ENCODE measurements at places on chromosomes 4 and X. TPM values are rescaled to one million over a fixed set of nuclear protein-coding genes. Genes with fewer than 3 reads are reported as not detected.

GRCh38 chrX:151878574-151878973 lies 34.1 kb upstream of the MAGEA4 start:
- H3K36me3 ChIP-seq, result no peaks in the 10 kb centered on the region
- H3K27me3 ChIP-seq, result no peaks in the 10 kb centered on the region
- no peaks in the 10 kb centered on the region for H3K4me1 ChIP-seq
- no peak overlapping the region for H3K27ac ChIP-seq
- no peak overlapping the region for H3K4me3 ChIP-seq

- H3K4me3 ChIP-seq, result no peak overlapping the region
- no peaks in the 10 kb centered on the region for H3K27me3 ChIP-seq
- H3K27ac ChIP-seq, result no peak overlapping the region
- DNase-seq, result no peak
- no peaks in the 10 kb centered on the region for H3K4me1 ChIP-seq
- peaks cover 89% of the 10 kb centered on the region for H3K36me3 ChIP-seq
These were observed 167.8 kb downstream of the AFAP1 start for GRCh38 chr4:7771541-7772507.

- DNase-seq, result peak; percentile 37
- peak overlapping the region; percentile 75 for H3K27ac ChIP-seq
- H3K27me3 ChIP-seq, result no peaks in the 10 kb centered on the region
- no peaks in the 10 kb centered on the region for H3K36me3 ChIP-seq
- H3K4me1 ChIP-seq, result peaks cover 5% of the 10 kb centered on the region
These were observed 455 bp upstream of the ABCB7 start for GRCh38 chrX:75156531-75156945.

DNA sequence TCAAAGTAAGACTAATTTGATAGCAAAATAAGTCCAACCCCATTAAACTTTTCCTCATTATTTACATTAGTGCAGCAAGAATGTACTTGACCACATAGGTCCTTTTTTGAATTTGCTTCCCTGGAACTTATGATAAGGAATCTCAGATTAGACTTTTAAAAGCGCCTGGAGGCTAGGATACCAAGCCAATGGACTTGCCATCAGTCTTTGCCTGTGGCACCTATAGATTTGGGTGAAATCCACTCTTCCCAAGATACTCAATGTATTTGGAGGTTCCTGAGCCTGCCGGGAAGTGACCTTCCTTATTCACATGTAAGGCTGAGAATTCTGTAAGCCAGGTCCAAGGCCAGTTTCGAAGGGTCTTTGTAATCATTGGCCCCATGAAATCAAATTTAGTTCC lies 553.6 kb downstream of the ADGRL3 start:
- no peaks in the 10 kb centered on the region for H3K27me3 ChIP-seq
- no peak for DNase-seq
- H3K27ac ChIP-seq, result no peak overlapping the region
- no peaks in the 10 kb centered on the region for H3K36me3 ChIP-seq
- no peaks in the 10 kb centered on the region for H3K4me1 ChIP-seq
- no peak overlapping the region for H3K4me3 ChIP-seq

Gene SSX4
- total RNA-seq, result not detected

DNA sequence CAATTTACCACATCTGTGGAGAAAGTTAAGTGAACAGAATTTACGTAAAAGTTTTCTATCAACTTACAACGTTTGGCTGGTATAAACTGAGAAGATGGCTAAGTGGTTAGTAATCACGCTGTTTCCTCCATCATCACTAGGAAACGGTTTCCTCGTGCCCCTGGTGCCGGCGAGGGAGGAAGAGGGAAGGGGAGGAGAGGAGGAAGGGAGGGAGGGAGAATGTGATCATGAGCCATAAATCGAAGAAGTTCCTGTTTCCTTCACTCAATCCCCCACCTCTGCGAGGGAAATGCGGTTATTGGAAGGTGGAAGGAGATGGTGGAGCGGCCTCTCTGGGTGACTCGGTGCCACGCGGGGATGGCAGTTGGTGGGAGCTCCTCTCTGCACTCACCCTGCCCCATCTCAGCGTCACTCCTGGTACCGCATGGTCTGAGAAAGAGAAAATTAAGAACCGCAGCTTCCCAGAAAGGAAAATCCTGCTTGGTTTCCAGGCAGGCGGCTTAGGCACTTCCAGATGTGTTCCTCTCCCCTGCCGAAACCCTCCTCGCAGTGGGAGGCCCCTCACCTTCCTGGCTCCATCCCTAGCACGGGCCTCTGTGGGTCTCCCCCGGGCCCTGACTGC lies 216.8 kb downstream of the AFAP1 start:
- DNase-seq, result no peak
- H3K36me3 ChIP-seq, result no peaks in the 10 kb centered on the region
- H3K27me3 ChIP-seq, result peaks cover 21% of the 10 kb centered on the region
- H3K4me1 ChIP-seq, result peaks cover 4% of the 10 kb centered on the region
- no peak overlapping the region for H3K4me3 ChIP-seq

Gene FRMD7
- not detected for total RNA-seq

Gene FAM53A
- 0.39 TPM for total RNA-seq

- H3K4me1 ChIP-seq, result peaks cover 38% of the 10 kb centered on the region
- H3K36me3 ChIP-seq, result no peaks in the 10 kb centered on the region
- no peak for DNase-seq
- no peak overlapping the region for H3K4me3 ChIP-seq
- H3K27ac ChIP-seq, result peak overlapping the region; percentile 57
These were observed 1.2 kb upstream of the ZNF827 start for GRCh38 chr4:145939856-145940255.

DNA sequence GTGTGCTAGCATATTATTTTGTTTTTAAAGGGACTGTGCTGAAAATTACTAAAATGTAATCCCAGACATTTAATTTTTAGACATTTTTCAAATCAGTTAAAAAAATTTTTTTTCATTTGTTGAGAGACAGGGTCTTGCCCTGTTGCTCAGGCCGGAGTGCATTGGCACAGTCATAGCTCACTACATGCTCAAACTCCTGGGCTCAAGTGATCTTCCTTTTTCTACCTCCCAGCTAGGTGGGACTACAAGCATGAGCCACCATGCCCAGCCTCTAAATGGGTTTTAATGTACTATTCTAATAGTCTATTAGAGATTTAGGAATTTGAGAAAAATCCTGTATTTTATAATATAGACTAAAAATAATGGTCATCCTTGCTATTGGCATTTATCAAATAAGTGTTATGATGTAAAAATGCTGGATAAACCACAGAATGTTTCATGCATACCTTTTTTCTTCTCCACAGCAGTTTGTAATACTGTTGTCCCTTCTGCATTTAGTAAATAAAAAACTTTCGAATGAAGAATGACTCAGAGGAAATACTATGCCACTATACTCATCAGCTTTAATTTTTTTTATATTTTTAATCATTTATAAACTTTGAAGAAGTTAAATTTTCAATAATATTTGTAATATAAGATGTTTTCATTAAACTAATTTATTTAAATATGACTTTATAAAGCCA lies 29.9 kb downstream of the CPEB2 start:
- no peaks in the 10 kb centered on the region for H3K36me3 ChIP-seq
- H3K4me1 ChIP-seq, result peaks cover 7% of the 10 kb centered on the region
- no peak for DNase-seq
- no peak overlapping the region for H3K4me3 ChIP-seq

Gene PLAC1
- total RNA-seq, result not detected

Gene BGN
- total RNA-seq, result 0.08 TPM

DNA sequence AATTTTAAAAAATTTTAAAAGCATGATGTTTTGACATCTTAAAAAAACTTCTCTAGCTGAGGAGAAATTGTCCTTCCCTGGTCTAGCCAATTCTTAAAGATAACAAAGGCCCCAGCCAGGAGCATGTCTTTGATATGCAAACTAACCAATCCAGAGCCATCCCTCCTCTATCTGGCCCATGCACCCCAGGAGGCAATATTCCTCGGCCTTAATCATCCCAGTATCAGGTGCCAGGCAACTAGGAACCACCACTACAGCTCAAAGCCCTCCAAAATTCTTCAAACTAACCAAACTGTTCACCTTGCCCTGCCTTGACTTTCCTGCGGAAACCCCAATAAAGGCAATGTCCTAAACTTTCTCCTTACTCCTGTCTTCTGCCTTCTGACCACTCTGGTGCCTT lies 97.8 kb upstream of the USP9X start:
- no peak for DNase-seq
- no peak overlapping the region for H3K4me3 ChIP-seq
- no peak overlapping the region for H3K27ac ChIP-seq
- no peaks in the 10 kb centered on the region for H3K4me1 ChIP-seq
- no peaks in the 10 kb centered on the region for H3K36me3 ChIP-seq
- H3K27me3 ChIP-seq, result no peaks in the 10 kb centered on the region

- no peak for DNase-seq
- H3K27ac ChIP-seq, result peak overlapping the region; percentile 72
- H3K4me3 ChIP-seq, result peak overlapping the region; percentile 91
- no peaks in the 10 kb centered on the region for H3K27me3 ChIP-seq
These were observed 999 bp upstream of the CTBP1 start for GRCh38 chr4:1249731-1250526.

Gene FAM13A
- 15.2 TPM for total RNA-seq

DNA sequence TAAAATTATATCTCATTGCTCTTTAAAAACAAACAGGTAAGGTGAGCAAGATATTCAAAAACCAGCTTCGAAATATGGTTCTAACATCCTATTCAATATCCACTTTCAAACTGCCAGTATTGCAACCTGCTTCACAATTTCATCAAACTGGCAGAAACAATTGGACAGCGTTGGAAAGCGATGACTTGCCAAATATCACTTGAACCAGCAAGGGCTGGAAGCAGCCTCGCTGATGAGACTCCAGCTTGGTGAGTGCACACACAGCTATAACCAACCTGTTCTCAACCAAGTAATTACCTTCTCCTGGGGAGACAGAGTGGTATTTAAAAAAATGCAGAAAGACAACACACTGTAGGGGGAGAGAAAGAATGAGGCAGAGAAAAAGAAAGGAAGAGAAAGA lies 155.8 kb upstream of the RAI2 start:
- no peaks in the 10 kb centered on the region for H3K36me3 ChIP-seq
- no peaks in the 10 kb centered on the region for H3K4me1 ChIP-seq
- H3K4me3 ChIP-seq, result no peak overlapping the region
- H3K27ac ChIP-seq, result no peak overlapping the region
- no peaks in the 10 kb centered on the region for H3K27me3 ChIP-seq
- DNase-seq, result no peak

- H3K27ac ChIP-seq, result no peak overlapping the region
- H3K4me3 ChIP-seq, result no peak overlapping the region
- no peaks in the 10 kb centered on the region for H3K4me1 ChIP-seq
- H3K36me3 ChIP-seq, result no peaks in the 10 kb centered on the region
- no peak for DNase-seq
- H3K27me3 ChIP-seq, result no peaks in the 10 kb centered on the region
These were observed 33.0 kb downstream of the DRP2 start for GRCh38 chrX:101252634-101253033.

Gene NUP62CL
- not detected for total RNA-seq

Gene PAGE2
- not detected for total RNA-seq

DNA sequence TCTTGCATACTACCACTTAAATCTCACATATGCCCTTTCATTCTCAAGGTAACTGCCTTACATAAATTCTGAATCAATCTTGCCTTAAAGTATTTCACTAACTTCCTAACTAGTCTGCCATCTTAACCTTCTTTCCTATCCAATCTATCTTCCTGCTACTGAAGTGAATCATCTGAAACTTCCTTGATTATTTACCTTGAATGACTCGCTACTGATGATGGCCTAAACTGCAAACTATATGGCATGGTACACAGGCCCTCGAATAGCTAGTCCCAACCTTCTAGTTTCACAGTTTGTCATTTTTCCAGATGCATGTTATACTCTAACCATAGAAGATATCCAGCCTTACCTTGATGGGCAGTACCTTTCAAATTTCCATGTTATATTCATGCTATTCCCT lies 19.9 kb downstream of the PHKA1 start:
- no peaks in the 10 kb centered on the region for H3K27me3 ChIP-seq
- H3K36me3 ChIP-seq, result no peaks in the 10 kb centered on the region
- H3K4me3 ChIP-seq, result no peak overlapping the region

DNA sequence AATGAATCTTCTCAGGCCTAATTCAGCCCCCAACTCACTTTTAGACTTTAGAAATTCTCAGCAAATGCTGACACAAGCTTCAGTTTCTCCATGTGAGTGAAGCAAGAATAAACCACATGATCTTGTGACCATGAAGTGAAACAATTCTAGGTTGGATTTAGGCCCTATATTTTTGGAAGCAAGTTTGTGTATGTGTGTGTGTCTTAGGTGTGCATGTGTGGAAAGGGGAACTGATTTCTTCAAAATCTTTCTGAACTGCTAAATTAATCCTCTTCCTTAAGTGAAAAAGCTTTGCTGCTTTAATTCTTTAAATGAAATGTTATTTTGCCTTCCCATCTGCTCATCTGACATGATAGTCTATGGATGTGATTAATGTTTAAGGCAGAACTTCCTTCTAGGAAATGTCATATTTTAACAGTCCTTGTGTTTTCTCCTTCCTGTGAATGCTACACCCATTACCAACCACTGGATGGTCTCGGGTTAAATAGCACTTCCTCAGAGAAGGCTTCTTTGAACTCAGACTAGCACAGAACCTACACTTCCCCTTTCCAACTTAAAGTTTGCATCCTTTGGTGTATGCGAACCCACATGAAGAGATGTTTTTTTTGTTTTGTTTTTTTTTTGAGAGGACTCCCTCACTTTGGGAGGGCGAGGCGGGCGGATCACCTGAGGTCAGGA lies 1.2 kb upstream of the TMEM144 start:
- H3K27ac ChIP-seq, result no peak overlapping the region
- H3K4me3 ChIP-seq, result no peak overlapping the region
- no peaks in the 10 kb centered on the region for H3K27me3 ChIP-seq
- no peak for DNase-seq

Gene PAGE4
- total RNA-seq, result not detected

Gene GPR119
- not detected for total RNA-seq

Gene NLGN3
- not detected for total RNA-seq

Gene APLN
- 2.6 TPM for total RNA-seq

- no peaks in the 10 kb centered on the region for H3K27me3 ChIP-seq
- no peak overlapping the region for H3K4me3 ChIP-seq
These were observed 580.6 kb downstream of the TRIML1 start for GRCh38 chr4:188719794-188720193.

Gene F8A1
- 0.89 TPM for total RNA-seq

Gene CYBB
- 0.24 TPM for total RNA-seq

Gene SCRG1
- not detected for total RNA-seq

DNA sequence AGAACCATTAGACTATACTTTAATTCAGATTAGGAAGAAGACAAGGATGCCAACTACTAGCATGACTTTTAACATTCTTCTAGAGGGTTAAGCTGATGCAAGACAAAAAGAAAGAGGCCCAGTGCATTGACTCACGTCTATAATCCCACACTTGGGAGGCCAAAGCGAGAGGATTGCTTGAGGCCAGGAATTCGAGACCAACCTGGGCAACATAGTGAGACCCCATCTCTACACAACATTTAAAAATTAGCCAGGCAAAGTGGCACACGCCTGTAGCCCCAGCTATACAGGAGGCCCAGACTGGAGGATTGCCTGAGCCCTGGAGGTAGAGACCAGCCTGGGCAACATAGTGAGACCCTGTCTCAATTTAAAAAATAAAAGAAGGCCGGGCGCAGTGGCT lies 40.2 kb upstream of the HPRT1 start:
- no peak for DNase-seq
- H3K27me3 ChIP-seq, result no peaks in the 10 kb centered on the region
- peaks cover 13% of the 10 kb centered on the region for H3K36me3 ChIP-seq
- no peak overlapping the region for H3K27ac ChIP-seq

Data from SJSA1 (cell line).